ENCODE measurements at places on chromosomes 5 and 9. TPM values are rescaled to one million over a fixed set of nuclear protein-coding genes. Genes with fewer than 3 reads are reported as not detected.

The ERBIN gene
- total RNA-seq: 93.3 TPM

The PCDHGA12 gene
- 2.2 TPM for total RNA-seq

The CCNI2 gene
- total RNA-seq: 0.28 TPM

The CPLANE1 gene
- total RNA-seq: 18.3 TPM

The MUSK gene
- total RNA-seq: not detected

The PFN3 gene
- total RNA-seq: not detected

The BRD9 gene
- total RNA-seq: 41.8 TPM

The ZNF658 gene
- 6.8 TPM for total RNA-seq

The PLEKHG4B gene
- not detected for total RNA-seq

The ENTREP1 gene
- total RNA-seq: 0.68 TPM

The SLC6A7 gene
- not detected for total RNA-seq

The IL3 gene
- total RNA-seq: not detected

The FRMD3 gene
- total RNA-seq: 0.43 TPM

The GLRA1 gene
- not detected for total RNA-seq

The TRPM6 gene
- under 0.01 TPM for total RNA-seq

The IL33 gene
- 16.6 TPM for total RNA-seq

The ADRB2 gene
- 20.8 TPM for total RNA-seq

The SPINK6 gene
- not detected for total RNA-seq

The ECPAS gene
- total RNA-seq: 140 TPM

The PCDHGA9 gene
- 0.34 TPM for total RNA-seq

The TLR4 gene
- under 0.01 TPM for total RNA-seq

The CENPK gene
- 4.8 TPM for total RNA-seq

The PKD2L2 gene
- total RNA-seq: not detected

The PFDN1 gene
- total RNA-seq: 35.0 TPM

The OR13C2 gene
- not detected for total RNA-seq

The FAM78A gene
- total RNA-seq: 0.34 TPM

The FAM200C gene
- 3.8 TPM for total RNA-seq

The RFX3 gene
- 1.7 TPM for total RNA-seq

The SHOC1 gene
- 0.07 TPM for total RNA-seq

The PCDHGA7 gene
- under 0.01 TPM for total RNA-seq

The FBXL7 gene
- under 0.01 TPM for total RNA-seq

The PHF24 gene
- total RNA-seq: 0.68 TPM

The LEAP2 gene
- total RNA-seq: under 0.01 TPM

The PRUNE2 gene
- total RNA-seq: under 0.01 TPM

The TMOD1 gene
- total RNA-seq: not detected

The GOLGA1 gene
- 18.0 TPM for total RNA-seq

The THOC3 gene
- total RNA-seq: 111 TPM

The ANKRD33B gene
- 0.43 TPM for total RNA-seq

The FOXD4L5 gene
- total RNA-seq: under 0.01 TPM

The EFNA5 gene
- 18.7 TPM for total RNA-seq

The FBXW11 gene
- 83.4 TPM for total RNA-seq

The CYFIP2 gene
- total RNA-seq: 4.3 TPM

The OSMR gene
- 161 TPM for total RNA-seq

The GPRIN1 gene
- total RNA-seq: 5.1 TPM

The ZNF462 gene
- 35.0 TPM for total RNA-seq

The FGF10 gene
- not detected for total RNA-seq

The CDX1 gene
- not detected for total RNA-seq

The DCAF12 gene
- 29.8 TPM for total RNA-seq

The HAVCR1 gene
- total RNA-seq: not detected

All from nasal cavity respiratory epithelium epithelial cell of viscerocranial mucosa (primary cell).